ENCODE measurements at places on chromosomes 16 and 17.

DNA sequence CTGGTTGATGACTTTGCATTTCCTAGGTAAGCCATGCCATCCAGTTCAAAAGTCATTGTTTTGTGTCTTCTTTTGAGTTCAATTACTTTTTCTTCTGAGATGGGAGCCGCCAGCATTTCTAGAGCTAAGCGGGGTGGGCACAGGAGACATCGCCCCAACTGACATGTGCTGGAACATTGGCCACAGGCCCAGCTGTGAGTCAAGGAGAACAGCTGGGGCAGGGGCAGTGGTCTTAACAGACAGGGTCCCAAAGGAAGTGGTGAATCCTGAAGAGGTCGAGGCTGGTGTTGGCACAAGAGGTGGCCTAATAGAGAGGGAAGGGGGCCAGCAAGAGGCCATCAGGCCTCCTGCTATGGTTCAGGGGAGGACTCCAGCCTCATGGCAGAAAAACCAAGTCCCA, 17.1 kb downstream of the RAB11FIP4 start:
- DNase-seq, result no peak

DNA sequence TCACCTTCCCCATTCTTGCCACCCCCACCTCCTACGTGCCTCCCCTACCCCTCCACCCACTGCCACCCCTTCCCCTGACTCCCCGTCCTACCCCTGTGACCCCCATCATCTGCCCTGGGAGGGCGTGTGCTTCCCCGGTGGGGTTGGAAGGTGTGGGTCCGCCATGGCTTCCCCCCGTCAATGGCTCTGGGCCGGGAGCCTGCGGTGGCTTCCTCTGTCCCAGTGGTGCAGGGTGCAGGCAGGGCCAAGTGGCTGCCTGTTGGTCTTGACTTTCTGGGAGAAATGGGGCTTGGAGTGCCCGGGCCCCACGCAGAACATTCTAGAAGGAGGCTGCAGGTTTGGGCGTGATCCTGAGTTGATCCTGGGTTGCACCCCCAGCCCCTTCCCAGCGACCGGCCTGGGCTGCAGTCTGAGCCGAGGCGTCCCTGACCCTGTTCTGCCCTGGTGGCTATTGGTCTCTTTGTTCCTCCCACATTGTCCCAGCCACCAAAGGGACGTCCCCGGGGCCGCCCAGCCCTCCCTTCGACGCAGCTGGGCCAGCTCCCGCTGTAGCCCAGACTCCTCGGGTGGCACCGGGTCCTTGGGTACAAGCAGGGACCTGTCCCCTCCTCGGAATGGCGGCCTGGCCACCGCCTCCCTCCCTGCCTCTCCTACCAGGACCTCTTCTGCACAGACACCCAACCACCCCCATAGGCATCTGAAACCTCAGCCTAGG, 25.7 kb downstream of the GSE1 start:
- no peak for DNase-seq

- DNase-seq, result peak; percentile 94
These were observed 6.3 kb upstream of the FLYWCH1 start for GRCh38 chr16:2905241-2905987.

- DNase-seq, result no peak
These were observed 61.1 kb upstream of the NOL11 start for GRCh38 chr17:67656494-67657203.

DNA sequence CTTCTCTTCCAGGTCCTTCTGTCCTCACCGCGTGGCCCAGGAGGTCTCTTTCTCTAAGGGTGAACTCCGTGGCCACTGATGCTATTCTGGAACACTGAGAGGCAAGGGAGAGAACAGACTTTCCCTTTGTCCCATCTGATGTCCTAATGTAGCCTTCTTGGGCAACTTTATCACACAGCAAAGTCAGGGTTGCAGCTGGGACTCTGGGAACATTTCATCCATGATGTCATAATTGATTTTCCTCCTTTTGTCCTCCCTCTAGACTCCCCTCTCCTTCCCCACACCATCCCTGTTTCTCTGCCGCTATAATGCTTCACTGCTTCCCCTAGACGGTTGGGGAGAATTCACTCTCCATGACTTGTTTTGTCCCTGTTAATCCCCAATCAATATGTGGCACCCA, 201.0 kb downstream of the SHISA9 start:
- DNase-seq, result no peak

GRCh38 chr17:39014795-39015545, 47.8 kb upstream of the FBXO47 start:
- no peak for DNase-seq

DNA sequence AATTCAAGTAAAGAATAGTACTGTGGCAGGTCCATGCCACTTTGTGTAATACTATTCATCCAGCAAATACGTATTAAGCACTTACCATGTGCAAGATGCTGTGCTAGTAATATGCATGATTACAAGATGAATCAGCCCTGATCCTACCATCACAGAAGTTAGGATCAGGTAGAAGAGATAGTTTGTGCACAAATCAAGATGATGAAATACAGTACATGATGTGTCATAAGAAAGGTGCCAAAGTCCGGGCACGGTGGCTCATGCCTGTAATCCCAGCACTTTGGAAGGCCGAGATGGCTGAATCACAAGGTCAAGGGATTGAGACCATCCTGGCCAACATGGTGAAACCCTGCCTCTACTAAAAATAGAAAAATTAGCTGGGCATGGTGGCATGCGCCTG, 10.9 kb downstream of the COG4 start:
- no peak for DNase-seq

DNA sequence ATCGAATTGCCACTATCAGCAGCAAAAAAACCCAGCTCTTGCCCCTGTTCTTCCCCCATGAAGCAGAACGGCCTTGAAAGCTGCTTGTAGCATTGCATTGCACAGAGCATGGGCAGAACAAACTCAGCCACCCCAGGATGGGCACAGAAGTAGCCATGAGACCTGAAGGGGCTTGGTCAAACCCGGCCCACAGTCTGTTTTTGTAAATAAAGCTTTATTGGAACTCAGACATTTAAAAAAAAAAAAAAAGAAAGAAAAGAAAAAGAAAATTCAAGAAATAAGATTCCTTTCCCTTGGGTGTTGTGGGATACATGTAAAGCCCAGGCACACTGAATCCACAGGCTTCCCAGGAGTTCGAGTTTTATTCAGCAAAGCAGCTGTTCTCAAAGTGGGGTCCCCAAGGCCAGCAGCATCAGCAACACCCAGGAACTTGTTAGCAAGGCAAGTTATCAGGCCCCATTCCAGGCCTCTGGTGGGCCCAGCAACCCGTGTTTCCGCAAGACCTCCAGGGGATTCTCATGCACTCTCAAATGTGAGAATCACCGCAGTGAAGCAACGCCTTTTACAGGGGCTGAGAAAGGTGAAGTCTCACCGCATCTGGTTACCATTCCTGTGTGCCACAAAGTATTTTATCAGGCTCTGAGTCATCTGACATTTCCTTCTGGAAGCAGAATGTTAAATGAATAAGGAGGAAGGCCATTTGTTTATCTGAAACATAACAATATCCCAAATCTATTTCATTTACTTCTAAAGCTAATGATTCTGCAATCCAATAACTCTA, 108.2 kb downstream of the SLC39A11 start:
- DNase-seq, result no peak

- no peak for DNase-seq
These were observed 1.7 kb upstream of the CBX8 start for GRCh38 chr17:79798299-79799173.

- no peak for DNase-seq
These were observed 3.9 kb downstream of the TBX4 start for GRCh38 chr17:61456061-61456681.

GRCh38 chr16:30829130-30830071, 42.4 kb upstream of the ZNF629 start:
- no peak for DNase-seq

GRCh38 chr16:81484908-81485624, 40.5 kb downstream of the CMIP start:
- no peak for DNase-seq

GRCh38 chr17:32307658-32308057, 34.3 kb downstream of the C17orf75 start:
- no peak for DNase-seq

DNA sequence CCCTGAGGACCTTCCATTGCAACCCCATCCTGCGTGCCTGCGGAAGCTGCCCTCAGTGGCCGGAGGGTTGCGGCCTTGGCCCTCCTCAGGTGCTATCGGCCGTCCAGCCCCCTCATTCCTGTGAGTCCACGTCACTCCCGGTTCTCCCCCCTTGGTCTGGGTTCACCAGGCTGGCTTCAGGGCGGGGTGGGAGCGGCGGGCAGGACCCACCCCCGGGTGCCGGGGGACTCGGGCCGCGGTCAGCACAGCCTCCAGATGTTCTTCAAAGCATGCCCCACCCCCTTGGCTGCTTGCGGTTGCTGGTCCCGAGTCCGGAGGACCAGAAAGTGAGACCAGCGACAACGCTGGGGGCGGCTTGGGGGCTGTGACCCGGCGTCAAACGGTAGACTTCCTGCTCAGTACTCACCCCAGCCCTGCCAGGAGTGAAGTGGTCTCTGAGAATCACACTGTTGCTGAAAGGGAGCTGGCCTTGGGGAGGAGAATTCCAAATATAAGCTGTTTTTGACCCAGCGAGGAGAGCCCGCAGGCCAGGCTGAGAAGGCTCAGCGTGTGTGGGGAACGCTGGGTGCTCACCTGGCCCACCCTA, 4.5 kb downstream of the ZNF469 start:
- DNase-seq, result no peak

DNA sequence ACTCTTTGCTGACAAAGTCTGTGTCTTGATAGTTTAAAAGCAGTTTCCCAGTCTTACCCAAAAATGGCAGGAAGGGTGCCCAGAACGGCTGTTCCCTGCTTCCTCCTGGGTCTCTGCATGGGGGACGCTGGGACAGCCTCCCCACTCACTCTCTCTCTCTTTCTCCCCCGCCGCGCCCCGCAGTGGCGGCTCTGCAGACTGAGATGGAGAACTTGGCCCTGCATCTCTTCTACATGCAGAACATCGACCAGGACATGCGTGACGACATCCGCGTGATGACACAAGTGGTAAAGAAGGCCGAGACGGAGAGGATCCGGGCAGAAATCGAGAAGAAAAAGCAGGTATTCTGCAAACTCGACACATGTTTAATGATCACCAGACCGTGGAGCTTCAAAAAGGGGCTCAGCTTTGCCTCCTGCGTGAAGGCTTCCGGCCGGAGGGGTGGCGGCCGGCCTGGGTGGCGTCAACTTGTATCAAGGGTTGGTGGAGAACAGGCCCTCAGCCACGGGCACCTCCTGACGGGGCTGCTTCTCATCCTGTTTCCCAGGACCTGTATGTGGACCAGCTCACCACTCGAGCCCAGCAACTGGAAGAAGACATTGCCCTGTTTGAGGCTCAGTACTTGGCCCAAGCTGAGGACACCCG, 22.0 kb downstream of the CCDC40 start:
- no peak for DNase-seq

GRCh38 chr16:85557083-85557970, 55.8 kb upstream of the GSE1 start:
- DNase-seq, result peak; percentile 51

GRCh38 chr17:1905190-1905913, 75.5 kb downstream of the RPA1 start:
- no peak for DNase-seq

DNA sequence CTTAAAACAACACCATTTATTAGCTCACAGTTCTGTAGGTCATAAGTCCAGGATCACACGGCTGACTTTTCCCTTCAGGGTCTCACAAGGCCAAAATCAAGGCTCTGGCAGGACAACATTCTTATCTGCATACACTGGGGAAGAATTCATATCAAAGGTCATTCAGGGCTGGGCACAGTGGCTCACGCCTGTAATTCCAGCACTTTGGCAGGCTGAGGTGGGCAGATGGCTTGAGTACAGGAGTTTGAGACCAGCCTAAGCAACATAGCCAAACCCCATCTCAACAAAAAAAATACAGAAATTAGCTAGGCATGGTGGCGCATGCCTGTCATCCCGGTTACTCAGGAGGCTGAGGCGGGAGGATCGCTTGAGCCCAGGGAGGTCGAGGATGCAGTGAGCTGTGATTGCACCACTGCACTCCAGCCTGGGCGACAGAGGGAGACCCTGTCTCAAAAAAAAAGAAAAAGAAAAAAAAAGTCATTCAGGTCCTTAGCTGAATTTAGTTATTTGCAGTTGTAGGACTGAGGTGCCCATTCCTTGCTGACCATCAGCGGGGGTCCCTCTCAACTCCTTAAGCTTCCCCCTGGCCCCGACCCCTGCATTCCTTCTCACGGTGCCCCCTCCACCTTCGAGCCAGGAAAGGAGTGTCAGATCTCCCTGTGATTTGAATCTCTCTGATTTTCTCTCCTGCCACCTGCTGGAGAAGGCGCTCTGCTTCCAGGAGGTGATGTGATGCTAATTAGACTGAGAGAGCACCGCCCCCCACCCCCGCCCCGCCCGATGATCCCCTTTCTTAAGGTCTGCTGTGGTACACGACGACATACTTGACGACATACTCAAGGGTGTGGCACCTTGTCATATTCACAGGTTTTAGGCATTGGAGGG, 91.8 kb upstream of the CLEC18A start:
- no peak for DNase-seq

DNA sequence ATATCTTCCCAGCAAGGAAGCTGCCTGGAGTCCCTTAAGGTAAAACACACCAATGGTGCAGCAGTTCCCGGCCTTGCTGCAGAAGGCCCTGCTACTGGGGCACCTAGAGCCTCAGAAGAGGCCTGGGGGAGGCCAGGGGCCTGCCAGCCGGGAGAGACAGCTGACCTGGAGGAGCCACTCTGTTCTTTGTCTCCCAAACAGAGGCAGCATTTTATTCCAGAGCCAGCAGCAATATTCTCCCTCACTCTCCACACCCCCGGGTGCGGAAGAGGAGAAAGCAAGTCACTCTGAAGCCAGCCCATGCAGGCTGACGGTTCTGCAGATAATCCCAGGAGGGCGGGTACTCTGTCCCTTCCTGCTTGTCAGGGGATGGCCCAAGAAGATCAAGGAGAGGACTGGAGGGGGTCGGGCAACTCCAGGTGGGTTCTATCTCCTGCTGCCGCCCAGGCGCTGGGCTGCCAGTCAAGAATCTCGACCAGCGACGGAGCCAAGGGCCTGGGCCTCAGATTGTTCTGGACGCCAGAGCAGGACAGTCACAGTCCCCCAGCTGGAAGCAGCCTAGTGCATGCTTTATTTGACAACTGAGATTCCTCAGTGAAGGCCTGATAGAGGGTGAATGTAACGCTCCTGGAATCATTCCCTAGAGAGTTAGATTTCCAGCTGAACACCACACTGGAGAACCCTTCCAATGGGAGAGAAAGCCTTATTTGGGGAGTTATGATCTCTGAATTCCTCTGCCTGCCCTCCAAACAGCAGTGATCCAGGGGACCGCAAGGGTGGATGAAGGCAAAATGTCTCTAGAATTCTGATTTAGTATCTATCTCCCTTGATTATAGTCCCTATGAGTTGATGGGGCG, 1.1 kb upstream of the KIFC3 start:
- DNase-seq, result no peak

- peak; percentile 22 for DNase-seq
These were observed 17.9 kb downstream of the CASKIN1 start for GRCh38 chr16:2178321-2179106.

Measured in activated naive CD4-positive, alpha-beta T cell treated with Interleukin-2 at 50 U/mL for 16 hours (primary cell).